Myocyte (in vitro differentiated cells): ENCODE measurements at places on chromosomes 4 and X. TPM values are rescaled to one million over a fixed set of nuclear protein-coding genes. Genes with fewer than 3 reads are reported as not detected.

Gene RBM46
- total RNA-seq: not detected in 2 replicates

Gene CXorf65
- 4.6 TPM in 1 of 2 replicates, not detected in the other for total RNA-seq

Gene DSPP
- not detected in 2 replicates for total RNA-seq

Gene FAM184B
- not detected in 2 replicates for total RNA-seq

Gene ASMTL
- 15.8 and 18.8 TPM in 2 replicates for total RNA-seq

Gene NFKB1
- 25.5 and 33.4 TPM in 2 replicates for total RNA-seq

Gene MSX1
- 13.5 and 15.1 TPM in 2 replicates for total RNA-seq

Gene PAGE4
- total RNA-seq: not detected in 2 replicates

Gene CT45A8
- not detected in 2 replicates for total RNA-seq

GRCh38 chr4:159900562-159900961 is 797.7 kb downstream of the RAPGEF2 start:
- DNase-seq: no peak

- DNase-seq: peak; percentile 26
Measured at GRCh38 chr4:43331226-43332051, 438.9 kb downstream of the GRXCR1 start.

DNA sequence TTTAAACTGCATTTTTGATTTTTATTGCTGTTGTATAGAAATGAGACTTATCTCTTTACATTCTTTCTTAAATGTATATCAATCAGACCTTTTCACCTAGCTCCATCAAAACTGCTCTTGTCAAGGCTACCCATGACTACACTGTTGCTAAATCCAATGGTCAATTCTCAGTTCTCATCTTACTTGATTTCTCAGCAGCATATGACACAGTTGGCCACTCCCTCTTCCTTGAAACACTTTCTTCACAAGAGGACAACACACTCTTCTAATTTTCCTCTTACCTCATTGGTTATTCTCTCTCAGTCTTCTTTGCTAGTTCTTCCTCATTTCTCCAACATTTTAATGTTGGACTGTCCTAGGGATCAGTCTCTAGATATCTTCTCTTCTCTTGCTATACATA is 94.1 kb upstream of the CITED1 start:
- DNase-seq: no peak

- DNase-seq: no peak
Measured at GRCh38 chrX:39826813-39827543, 270.8 kb downstream of the BCOR start.

- DNase-seq: no peak
Measured at GRCh38 chrX:77404419-77404818, 42.8 kb upstream of the FGF16 start.

- no peak for DNase-seq
Measured at GRCh38 chrX:130704053-130705038, 198.7 kb downstream of the ENOX2 start.

GRCh38 chrX:31058284-31058683 is 13.6 kb downstream of the FTHL17 start:
- no peak for DNase-seq

DNA sequence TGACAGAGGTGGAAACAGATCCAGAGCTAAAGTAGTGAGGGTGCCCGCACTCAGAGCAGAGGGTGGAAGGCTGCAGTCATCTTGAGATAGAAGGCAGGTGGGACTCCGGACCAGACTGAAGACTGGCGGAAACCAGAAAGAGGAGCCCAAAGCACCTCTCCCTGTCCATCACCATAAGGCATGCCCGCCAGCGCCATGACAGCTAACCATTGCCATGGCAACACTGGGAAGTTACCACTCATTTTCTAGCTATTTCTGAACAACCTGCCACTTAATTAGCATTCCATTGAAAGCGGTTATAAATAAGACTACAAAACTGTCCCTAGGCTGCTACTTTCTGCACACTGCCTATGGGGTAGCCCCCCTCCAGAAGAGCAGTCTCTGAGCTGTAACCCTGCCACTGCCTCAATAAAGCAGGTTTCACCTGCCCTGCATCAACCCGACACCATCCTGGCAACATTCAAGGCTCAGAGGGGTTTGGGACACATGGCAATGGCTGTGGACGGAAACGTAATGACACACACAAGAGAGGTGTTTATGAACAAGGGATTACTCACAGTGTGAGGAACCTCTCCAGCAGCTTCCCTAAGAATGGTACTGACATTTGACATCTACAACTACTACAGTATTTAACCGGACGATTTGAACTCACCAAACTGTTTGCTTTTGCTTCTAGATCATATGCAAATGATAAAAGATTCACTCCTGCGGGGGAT is 27.8 kb upstream of the FGFBP2 start:
- DNase-seq: no peak

- DNase-seq: peak; percentile 1
Measured at GRCh38 chrX:143363419-143363818, 153.9 kb downstream of the SPANXN3 start.

- peak; percentile 80 for DNase-seq
Measured at GRCh38 chr4:145276050-145276449, 95.7 kb upstream of the OTUD4 start.

DNA sequence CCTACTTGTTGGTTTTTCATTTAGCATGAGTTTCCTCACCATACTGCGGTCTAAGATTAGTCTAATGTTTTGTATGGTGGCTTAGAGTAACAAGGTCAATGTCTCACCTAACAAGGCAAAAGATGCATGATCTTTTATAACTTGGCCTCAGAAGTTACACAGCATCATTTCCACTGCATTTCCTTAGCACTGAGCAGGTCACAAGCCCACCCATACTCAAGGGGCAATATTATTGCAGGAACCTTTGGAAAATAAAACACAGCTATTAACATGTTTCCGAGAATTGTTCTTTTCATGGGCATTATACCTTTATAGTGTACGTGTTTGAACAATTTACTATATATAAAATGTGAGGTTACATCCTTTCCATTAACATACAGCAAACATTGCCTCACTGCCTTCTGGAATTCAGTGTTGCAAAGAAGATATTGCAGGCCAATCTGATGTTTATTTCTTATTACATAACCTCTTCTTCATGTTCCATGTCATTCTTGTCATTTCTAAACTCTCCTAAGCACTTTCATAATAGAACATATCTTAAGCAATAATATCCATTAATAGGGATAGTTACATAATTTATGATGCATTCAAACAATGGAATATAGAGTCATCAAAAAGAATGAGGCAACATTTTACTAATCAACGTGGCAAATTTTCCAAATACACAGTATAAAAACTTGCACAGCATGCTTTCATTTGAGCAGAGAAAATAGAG is 153.8 kb downstream of the AREG start:
- DNase-seq: no peak

DNA sequence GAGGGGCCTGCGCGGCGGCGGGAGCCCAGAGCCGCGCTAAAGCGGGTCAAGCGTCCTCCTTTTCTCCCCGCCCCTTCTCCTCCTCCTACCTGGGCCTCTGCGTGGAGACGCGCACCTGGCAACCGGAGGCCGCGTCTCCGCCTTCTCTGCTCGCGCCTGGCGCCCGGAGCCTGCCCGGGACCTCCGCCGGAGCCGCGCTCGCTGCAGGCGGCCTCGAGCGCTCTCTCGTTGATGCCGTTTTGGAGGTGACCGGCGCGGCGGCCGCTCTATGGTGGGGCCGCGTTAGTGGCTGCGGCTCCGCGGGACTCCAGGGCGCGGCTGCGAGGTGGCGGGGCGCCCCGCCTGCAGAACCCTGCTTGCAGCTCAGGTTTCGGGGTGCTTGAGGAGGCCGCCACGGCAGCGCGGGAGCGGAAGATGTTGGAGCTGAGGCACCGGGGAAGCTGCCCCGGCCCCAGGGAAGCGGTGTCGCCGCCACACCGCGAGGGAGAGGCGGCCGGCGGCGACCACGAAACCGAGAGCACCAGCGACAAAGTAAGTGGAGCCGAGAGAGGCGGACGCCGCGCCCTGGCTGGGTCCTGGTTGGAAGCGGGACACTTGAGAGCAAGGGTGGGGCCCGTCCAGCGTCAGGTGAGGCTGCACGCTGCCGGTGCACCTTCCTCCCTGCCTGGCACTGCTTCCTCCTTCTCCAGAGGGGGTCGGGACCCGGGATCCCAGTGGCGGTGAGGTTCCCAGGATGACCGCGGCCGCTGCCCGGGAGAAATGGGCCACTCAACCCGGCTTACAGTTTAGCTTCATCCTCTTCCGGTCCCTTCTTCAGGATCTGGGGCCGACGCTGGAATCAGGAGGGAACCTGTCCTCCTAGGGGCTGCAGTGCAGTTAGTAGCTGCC is at the start of gene CDS1:
TSS of gene CDS1 (plus strand) at position 140 of the 888 bp plus-strand sequence. CDS start at position 415, 275 bp downstream.
- peak; percentile 15 for DNase-seq

DNA sequence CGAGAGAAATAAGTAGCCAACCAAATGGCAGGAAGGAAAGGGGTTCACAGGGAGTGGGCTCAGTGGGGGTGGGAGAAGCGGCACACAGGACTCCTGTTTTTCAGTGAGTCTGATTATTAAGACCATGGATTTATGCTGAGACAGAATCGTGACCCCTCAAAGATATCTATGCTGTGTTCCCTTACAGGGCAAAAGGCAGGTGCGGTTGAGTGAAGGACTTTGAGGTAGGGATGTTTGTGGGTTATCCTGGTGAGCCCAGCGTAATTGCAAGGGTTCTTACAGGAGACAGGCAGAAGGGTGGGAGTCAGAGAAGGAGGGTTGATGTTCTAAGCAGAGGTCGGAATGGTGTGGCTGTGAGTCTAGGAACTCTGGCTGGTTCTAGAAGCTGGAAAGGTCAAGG is 73.0 kb downstream of the EVC start:
- no peak for DNase-seq

DNA sequence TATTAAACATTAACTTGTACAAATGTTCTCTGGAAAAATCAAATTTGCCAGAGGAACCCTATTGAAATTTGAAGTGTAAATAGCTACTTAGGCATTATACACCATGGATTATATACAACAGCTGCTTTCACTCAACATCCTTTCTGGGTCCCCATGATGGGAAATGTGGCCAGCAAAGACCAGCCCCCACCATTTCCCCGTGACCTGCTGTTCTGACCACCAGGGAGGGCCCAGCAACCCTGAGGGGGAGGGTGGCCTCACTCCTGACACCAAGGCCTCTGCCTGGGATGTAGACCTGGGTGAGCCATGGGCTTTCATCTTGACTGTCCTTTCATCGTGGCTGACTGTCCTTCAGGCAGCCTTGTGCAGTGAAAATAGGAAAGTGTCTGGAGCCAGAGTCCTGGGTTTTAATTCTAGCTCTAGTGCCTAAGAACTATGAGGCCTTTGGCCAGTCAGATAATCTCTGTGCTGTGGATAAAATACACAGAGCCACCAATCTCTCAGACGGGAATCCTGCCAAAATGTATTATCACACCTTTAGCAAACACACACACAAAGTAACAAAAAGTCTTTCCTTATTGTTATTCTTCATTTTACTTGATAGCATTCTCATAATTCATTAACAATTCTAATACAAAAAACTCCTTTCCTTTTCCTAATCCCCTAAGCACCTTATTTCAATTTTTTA is 45.1 kb downstream of the NR3C2 start:
- peak; percentile 20 for DNase-seq

DNA sequence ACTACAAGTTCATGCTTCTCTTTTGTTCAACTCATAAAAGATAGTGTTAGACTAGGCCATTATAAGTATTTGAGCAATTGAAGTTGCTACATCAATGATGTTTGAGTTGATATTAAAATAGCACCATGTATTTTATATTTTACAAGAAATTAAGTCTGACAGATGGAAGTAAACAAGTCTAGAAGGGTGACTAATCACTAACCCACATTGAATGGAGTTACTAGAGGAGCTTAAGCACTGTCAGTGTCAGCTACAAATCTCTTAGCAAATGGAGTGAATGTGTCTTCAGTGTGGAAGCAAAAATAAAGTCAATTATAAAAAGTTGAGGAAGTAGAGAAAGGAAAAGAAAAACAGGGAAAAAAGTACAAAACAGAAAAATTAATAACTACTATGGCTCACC is 592.5 kb downstream of the PCDH18 start:
- no peak for DNase-seq

- DNase-seq: no peak
Measured at GRCh38 chr4:78689700-78690323, 86.3 kb upstream of the BMP2K start.

DNA sequence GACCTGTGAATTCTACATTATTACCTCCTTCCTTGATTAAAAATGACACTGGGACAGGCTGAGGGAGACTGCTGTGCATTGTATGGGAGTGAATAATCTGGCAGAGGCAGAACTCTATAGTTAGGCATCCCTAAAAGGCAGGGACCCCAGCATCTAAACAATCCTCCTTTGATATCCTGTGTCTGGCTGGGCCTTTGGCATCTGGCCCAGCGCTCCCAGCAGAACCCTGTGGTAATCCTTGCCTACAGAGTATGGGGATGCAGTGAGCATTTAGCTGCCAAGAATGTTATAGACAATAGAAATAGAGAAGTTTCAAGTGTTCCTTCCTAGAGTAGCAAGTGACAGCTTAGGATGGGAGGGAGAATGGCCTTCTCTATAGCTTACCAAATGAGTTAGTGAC is 38.5 kb downstream of the ZCCHC12 start:
- no peak for DNase-seq

GRCh38 chrX:71102292-71102691 is 4.2 kb downstream of the CXorf65 start:
- no peak for DNase-seq

GRCh38 chr4:82648356-82648755 is 86.6 kb upstream of the TMEM150C start:
- DNase-seq: no peak

DNA sequence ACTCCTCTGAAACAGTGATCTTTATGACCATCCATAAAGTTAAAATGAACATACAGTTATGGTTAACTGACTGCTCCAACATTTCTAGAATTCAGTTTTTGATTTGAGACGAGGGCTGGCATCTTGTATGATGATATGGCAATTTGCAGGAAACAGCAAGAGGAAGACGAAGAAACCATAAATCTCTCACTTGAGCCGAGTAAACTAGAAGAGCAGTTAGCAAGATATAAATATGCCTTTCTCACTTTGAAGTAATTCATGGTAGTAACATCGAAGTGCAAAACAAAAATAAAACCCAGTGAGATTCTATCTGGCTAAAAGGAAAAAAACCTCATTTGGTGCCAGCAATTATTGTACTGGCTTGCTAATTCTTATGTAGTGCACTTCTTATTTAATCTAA is 139.0 kb upstream of the SPRY1 start:
- no peak for DNase-seq

DNA sequence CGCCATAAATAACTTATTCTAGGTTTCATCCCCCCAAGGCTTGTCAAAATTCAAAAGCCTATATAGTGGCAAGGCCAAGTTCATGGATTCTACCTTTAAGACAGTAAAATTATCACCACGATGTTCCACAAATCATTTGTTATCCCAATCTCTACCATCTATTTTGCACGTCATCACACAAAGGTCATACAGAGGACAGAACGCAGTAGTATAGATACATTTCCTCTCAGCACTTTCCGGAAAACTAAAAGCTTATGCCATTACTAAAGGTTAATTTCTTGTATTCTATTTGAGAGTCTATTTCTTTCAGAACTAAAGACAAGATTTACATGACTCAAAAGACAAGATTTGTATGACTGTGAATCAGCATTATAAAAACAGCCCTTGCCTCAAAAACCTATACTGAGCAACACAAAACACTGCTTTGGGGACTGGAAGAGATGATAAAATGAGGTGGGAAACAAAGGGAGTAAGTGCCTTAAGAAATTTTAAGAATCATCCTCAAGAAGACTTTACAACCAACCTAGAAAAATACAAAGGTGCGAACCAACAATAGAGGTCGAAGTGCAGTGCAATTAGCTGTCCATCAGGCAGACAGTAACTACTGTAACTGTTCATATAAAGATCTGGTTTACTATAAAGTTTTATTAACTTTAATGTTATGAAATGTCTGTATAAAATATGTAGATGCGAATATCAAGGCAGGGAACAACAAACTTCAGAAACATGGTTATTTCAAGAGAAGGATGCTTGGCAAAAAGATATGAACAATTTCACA is 7.6 kb downstream of the UBE2D3 start:
- DNase-seq: no peak

GRCh38 chrX:41471786-41472185 is 24.6 kb downstream of the NYX start:
- no peak for DNase-seq
